Kidney (tissue), 22 donors: ENCODE measurements at places on chromosomes 5 and 9. TPM values are rescaled to one million over a fixed set of nuclear protein-coding genes. Genes with fewer than 3 reads are reported as not detected.

DNA sequence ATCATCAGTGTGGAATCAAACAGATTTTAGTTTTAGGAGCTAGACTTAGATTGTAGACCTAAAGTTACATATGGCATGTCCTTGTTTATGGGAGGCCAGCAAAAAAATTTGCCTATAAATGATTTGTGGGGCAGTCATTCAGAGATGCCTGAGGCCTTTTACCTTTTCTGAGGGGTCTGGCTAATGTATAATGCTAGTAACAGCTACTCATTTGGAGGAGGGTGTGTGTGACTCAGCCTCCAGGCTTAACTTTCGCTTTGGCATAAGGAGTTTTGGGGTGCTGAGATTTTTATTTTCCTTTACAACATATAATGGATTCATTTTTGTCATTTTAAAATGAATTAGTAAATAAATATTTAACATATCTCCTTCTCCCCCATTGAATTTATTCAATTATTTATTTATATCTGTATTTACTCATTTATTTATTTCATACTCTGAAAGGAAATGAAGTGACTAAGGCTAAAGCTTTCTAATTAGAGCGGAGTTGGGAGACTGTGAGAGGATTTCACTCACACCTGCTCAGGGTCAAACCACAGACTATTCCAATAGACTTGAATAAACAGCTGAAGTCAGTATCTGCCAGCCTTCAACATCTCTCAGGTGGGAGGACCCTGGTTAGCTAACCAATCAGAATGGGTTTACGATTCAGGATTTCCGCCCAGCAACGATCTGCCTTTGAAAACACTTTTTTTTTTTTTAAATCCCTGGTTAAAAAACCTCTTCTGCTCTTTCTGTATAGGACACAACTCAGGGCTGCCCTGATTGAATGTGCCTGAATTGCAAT lies 487.5 kb upstream of the SGCD start:
- peak; percentile 10 for DNase-seq

DNA sequence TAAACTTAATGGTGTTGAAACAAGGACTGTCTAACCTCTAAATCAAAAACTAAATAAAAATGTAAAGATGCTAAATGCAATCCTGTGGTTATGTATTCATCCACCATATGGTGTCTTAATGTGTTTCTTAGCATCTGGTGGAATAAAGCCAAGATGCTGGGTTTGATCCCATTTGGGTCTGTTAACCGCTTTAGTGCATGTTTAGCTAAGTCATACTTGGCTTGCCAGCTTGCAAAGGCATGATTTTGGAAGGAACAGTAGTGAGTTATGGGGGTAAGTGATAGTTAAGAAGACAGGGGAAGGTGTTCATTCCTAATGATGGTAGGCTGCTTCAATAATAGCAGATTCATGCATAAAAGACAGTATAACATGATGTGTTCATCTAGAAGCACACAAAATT lies 139.0 kb upstream of the SLC27A6 start:
- DNase-seq, result peak; percentile 13

- DNase-seq, result peak; percentile 80
Measured at GRCh38 chr9:28289746-28290145, 716.5 kb upstream of the C9orf72 start.

DNA sequence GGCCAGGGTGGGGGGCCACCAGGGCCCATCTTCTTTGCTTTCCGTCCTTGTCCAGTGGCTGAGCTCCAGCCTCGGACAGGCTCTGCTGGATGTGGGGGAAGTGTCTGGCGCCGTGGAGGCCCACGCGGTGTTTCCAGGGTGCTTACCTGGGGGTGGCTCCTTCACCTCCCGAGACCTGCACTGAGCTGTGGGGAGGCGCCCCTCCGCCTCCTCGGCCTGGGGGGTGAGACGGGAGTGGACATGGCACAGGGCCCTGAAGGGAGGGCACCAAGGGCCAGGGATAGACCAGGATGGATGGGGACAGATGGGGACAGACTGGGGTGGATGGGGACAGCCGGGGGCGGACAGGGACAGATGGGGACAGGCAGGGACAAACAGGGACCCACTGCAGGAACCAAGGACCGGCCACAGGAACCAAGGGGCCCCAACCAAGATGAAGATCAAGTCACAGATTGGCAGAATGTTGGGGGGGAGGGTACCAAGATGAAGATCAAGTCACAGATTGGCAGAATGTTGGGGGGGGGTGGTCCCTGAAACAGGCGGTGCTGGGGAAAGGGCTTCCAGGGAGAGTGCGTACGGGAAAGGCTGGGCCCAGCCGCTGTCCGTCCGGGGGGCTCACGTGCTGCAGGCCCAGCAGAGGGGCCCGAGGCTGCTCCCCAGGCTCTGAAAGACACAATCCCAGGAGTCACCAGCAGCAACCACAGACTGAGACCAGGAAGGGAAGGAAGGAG lies 13.3 kb upstream of the QSOX2 start:
- peak; percentile 62 for DNase-seq

- no peak for DNase-seq
Measured at GRCh38 chr9:114849450-114849849, 43.6 kb upstream of the TNFSF15 start.

DNA sequence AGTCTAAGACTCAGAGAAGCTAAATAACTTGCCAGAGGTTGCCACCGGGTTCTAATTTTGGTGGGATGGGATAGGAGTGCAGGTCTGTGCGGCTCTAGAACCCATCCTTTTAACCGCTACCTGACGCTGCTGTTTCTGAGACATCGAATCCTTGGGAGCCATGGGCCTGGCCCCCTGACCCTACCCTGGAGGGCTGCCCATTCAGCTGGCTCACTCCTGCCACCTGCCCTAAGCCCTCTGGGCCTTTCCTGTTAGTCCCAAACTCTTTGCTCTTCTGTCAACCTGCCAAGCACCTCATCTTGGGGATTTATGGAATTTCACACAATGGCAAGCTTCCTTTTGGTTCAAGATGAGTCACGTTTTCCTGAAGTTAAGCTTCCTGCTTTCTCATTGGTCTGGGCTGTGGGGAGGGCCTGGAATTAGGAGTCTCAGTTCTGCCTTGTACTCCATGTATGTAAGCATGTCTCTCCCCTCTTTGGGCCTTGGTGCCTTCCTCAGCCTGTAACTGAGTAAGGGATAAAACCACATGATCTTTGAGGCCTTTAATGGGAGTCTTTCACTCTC lies 26.6 kb downstream of the ENHO start:
- no peak for DNase-seq

- DNase-seq, result no peak
Measured at GRCh38 chr5:139446956-139447779, 7.8 kb upstream of the DNAJC18 start.

Gene TMEM215
- not detected for polyA plus RNA-seq

GRCh38 chr9:126621919-126622735 lies 8.4 kb downstream of the LMX1B start:
- DNase-seq, result no peak

DNA sequence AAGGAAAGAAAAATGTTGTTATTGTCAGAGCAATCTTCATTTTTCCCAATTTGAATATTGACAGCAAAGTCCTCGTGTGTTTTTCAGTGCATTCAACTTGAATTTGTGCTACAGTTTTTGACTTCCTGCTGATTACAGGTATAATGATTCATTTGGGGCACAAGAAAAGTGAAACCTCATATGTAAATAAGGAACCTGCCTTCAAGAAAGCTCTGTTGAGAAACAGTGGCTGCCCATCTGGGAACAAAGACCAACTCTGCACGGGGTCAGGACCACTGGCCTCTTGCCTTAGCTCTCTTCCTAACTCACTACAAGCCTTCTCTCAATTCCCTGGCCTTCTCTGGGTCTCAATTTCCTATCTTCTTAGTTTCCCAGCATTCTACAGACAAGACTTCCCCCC lies 21.0 kb downstream of the TIMD4 start:
- DNase-seq, result no peak

- DNase-seq, result no peak
Measured at GRCh38 chr9:110809038-110809595, 140.5 kb downstream of the MUSK start.

DNA sequence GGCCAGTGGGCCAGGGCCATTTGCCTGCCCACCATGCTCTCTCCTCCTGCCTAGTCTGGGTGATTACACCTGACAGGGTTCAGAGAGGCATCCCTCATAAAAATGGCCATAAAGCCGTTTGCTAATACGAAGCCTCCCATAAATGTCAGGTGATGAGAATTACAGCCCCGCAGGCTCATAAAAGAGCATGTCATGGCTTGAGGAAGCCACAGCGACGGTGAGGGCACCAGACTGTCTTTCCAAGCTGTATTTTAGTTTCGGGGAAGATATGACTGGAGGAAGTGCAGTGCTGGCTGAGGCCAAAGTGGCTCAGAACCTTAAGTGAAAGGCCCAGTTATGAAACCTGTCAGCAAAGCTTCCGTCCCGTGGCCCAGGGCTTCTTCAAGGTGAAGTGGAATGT lies 18.5 kb upstream of the TCERG1 start:
- DNase-seq, result no peak

- DNase-seq, result no peak
Measured at GRCh38 chr9:135891027-135891631, 16.2 kb downstream of the CAMSAP1 start.

DNA sequence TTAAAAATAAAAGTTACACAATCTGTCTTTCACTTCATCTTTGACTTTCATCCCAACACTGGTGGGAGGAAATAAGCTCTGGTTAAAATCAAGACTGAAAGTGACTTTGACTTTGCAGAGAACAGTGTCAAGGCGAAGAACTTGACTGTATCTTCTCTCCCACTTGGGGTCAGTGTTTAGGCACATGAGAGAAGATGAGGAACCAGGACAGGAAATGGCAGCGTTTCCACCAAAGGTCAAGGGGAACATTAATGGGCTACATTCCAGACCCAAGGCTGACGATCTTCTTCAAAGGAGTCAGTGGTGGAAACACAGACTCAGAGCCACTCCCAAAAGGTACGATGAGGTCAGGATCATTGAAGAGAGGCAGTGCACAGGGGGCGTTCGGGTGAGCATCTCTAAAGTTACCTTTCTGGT lies 409.5 kb downstream of the ARHGEF28 start:
- peak; percentile 66 for DNase-seq

Gene VLDLR
- 8.6 TPM for polyA plus RNA-seq

GRCh38 chr5:111675201-111675934 lies 81.6 kb downstream of the NREP start:
- no peak for DNase-seq

DNA sequence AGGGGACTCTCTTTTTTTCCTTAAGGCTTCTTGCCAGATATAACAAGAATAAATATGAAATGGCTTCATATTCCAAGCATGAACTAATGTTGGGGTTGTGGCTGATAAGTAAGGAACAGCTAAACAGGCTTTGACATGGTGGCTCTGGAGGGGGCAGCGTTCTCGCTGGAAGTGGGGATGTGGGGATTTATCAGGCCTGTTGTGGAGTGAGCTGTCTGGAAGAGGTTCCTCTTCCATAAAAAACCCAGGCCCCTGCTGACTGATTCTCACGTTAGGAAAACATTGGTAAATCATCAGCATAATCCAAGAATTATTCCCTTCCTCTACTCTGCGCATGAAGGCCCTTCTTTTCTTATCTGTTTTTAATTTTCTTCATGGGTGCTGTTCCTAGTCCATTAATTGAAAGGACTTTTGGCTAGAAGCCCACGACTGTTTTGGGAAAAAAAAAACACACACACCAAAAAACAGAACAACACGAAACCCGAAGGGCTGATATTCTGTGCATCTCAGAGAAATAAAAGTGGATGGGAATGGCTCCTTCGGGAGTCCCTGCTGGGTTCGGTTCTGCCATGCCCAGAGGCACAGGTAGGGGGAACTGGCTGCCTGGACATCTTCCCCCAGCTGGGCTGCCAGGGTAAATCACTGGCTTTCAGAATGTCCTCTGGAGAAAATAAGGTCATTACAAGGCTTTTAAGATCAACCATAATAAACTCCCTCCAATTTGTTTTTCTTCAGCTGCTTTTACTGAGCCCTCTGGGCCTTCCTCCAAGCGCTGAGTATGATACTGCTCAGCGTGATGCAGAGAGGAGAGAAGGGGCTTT lies 297.0 kb downstream of the SLIT3 start:
- DNase-seq, result peak; percentile 67

DNA sequence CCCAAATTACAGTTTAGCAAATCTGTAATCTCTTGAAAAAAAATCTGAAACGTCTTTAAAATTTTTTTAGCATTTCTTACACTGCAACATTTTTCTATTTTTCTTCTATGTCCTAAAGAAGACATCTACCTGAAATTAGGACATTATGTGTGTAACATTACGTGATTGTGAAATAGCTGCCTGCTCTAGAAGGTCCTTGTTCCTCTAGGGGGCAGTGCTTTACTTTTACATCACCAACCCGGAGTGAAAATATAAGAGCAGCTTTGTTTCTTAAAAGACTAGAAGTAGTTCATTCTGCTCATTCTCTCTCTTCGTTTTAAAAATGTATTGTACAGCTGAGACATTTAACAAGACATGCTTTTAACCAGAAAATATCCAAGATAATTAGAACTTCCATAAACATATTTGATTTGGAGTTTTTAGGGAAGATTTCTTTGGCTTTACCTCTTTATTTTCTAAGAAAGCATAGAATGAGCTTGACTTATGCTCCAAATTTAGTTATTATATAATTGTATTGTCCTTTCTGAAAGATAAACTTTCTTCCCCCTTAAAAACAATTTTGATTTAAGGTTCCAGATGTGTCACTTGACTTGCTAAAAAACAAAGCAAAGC lies 48.1 kb upstream of the RIOK2 start:
- DNase-seq, result peak; percentile 80

GRCh38 chr9:16572005-16572734 lies 298.3 kb downstream of the BNC2 start:
- no peak for DNase-seq

DNA sequence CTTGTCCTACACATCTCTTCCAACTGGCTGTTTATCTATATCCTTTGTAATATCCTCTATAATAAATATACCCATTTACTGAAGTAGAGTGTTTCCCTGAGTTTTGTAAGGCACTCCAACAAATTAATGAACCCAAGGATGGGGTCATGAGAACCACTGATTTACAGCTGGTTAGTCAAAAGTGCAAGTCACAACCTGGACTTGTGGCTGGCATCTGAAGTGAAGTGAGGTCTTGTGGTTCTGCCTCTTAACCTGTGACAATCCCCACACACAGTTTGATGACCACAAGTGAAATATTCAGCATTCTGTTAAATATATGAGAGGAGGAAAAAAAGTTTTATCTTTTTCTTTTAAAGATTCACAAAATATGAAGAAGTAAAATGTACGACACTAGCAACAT lies 126.1 kb downstream of the NR2F1-AS1 start:
- no peak for DNase-seq

GRCh38 chr9:88645172-88645878 lies 110.3 kb downstream of the NXNL2 start:
- DNase-seq, result peak; percentile 27

Gene GCNT4
- polyA plus RNA-seq, result 2.6 TPM

GRCh38 chr5:42887575-42887974 lies 75.9 kb upstream of the SELENOP start:
- DNase-seq, result no peak

Gene NMUR2
- polyA plus RNA-seq, result 0.30 TPM

DNA sequence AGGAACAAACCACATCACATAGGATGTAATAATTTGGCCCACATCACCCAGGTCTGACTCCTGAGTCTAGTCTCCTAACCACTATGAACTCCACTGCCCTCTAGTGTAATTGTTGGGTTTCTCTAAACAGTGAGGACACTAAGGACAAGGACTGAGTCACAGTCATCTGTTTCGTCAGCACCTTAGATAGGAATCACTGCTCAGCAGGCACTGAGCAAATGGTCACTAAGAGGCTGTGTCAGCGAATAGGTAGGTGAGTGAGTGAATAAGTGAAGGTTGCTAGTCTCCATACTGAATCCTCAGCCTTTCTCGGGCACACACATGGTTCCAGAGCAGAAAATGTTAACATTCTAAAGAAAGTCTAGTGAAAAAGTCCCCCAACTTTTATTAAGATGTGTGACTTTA lies 278.6 kb downstream of the SPOCK1 start:
- DNase-seq, result no peak

Gene SLC45A2
- 0.22 TPM for polyA plus RNA-seq

Gene SARDH
- 12.0 TPM for polyA plus RNA-seq

Gene CLTA
- 331 TPM for polyA plus RNA-seq

Gene OR1Q1
- not detected for polyA plus RNA-seq

- no peak for DNase-seq
Measured at GRCh38 chr9:95090023-95090791, 227.3 kb downstream of the FANCC start.
